ENCODE measurements at places on chromosomes 7 and 10.

DNA sequence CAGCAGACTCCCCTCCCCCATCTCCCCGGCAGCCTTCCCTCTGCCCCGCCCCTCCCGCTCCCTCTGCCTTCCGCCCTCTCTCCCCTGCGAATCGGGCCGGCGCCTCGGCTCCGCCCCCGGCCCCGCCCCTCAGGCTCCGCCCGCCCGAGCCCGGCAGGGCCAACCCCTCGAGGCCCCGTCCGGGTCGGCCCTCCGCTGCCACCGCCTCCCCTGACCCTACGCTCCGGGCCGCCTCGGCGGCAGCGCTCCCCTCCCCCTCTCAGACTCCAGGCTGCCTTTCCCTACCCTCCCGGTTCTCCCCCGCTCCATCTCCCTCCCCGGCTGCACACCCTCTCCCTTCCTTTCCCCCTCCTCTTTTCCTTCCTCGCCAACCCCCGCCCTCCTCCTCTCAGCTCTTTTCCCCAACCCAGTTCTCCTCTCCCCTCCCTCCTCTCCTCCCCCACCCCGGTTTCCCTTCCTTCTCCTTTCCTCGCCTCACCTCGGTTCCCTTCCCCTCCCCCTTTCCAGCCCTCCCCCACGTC is 1.6 kb downstream of the ZNF467 start:
- DNase-seq: peak; percentile 81

DNA sequence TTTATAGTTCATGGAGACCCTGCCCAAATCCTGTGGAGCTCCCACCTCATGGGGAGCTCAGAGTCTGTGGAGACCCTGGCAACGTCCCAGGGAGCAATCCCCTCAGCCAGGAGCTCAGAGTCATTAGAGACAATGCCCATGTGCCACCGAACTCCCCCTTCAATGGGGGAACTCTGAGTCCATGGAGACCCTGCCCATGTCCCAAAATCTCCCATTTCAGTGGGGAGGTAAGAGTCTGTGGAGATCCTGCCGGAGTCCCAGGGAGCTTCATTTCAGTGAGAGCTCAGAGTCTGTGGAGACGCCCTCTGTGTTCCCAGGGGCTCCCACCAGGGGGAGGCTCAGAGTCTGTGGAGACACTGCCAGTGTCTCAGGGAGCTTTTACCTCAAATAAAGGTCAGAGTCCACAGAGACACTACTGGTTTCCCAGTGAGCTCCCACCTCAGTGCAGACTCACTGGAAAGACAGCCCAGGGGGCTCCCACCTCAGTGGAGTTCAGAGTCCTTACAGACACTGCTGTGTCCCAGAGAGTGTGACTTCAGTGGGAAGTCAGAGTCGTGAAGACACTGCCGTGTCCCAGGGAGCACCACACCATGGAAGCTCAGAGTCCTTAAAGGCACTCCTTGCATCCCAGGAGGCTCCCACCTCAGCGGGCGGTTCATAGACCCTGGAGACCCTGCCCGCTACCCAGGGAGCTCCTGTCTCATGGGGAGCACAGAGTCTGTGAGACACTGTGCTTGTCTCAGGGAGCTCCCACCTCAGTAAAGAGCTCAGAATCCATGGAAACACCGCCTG is 5.0 kb downstream of the MYO1G start:
- DNase-seq: peak; percentile 28

GRCh38 chr7:90719155-90719554 is 123.0 kb downstream of the CDK14 start:
- DNase-seq: no peak

DNA sequence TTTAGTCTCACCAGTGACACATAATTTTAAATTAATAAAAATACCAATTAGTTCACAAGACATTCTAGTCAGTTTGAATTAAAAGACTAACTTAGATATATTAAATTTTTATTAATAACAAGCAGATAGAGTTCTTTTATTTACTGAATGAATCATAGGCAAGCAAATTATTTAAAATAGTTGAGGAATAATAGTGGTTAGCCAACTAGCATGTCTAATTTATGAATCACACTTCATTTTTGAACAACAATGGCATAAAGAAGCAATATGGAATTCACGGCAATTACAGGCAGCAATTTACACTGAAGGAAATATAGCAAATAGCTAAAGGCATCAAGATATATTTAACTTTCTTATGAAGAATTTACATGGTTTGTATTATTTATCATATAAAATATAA is 187.0 kb upstream of the SLC26A5 start:
- DNase-seq: no peak

DNA sequence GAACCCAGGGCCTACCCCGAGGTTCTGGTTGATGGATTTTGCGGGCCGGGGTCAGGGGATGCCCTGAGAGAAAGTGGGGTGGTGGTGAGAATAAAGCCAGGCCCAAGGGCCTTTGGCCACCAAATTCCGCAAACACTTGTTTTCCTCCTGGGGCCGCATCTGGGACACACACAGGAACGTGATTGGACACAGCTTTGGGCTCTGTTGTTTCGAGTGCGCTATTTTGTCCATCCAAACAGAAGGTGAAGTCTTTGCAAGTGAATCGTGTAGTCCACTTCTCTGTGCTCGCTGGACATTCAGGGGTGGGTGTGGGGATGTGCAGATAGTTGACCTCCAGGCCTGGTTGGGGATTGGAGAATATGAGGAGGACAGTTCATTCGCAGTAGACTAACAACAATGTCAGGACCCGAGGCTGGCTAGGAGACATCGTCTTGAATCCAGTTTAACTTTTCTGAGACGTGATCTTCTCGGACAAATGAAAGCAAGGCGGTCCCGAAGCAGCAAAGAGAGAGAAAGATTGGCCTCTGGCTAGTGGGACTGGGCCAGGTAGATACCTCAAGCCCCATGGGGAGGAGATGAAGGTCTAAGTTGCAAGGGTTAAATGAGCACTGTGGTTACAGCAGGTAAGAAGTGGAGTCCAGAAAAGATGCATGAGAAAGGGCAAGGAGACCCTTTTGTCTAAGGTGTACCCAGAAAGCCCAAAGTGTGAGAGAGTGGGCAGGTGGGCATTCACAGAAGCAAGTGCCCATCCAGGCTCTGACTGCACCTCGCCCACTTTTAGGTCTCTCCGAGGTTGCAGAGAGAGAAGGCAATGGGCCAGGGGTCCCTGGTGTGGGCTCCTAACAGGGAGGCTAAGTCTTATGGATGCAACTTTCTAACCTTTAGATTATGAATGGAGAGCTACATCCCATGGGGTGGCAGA is 764 bp upstream of the FAM131B start:
- DNase-seq: no peak

DNA sequence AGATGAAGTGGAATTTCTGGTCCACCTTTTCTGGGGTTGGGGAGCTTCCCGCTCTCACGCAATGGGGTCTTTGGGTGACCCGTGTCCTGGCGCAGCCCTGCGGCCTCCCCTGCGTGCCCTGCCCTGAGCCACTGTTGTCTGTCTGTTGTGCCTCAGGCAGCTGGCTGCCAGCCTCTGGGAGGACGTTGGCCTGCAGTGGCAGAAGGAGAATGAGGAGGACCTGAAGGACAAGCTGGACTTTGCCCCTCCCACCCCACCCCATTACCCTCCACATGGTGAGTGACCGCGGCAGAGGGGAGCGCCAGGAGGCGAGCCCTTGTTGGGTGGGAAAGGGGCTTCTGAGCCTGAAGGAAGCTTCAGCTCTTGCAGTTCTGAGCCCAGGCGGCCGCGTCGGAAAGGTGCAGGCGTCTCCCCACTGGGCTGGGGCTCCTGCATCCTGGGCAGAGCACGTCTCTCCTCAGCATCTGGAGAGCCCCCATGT is 14.2 kb upstream of the PRKAR1B start:
- no peak for DNase-seq

DNA sequence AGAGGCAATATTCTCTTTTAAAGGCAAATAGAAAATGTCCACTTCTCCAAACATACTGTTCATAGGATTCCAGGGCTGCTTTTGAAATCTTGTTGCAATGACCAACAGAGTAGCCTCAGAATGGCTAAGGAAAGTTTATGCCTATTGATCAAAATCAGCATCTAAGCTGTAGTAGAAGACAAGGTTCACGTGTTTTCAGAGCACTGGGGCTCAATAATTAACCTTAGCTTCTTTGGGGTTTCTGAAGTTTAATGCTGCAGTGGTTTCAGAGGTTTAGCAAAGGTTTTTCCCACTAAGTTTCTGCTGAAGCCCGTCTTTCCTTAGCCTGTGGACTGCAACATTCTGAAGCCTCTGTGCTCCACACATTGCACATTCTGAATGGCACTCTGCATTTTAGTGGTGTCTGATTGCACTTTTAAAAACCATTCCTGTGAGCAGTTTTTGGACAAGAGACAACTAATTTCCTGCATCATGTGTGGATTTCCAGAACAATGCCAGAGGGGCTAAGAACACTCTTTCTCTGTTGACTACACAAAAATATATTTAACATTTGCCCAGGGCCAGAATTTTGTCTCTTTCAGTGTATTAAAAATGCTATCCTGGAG is 342.5 kb downstream of the PTEN start:
- peak; percentile 61 for DNase-seq

Data from RPMI7951 (cell line).